T-helper 17 cell (primary cell): ENCODE measurements at places on chromosomes 1 and 21. TPM values are rescaled to one million over a fixed set of nuclear protein-coding genes. Genes with fewer than 3 reads are reported as not detected.

DNA sequence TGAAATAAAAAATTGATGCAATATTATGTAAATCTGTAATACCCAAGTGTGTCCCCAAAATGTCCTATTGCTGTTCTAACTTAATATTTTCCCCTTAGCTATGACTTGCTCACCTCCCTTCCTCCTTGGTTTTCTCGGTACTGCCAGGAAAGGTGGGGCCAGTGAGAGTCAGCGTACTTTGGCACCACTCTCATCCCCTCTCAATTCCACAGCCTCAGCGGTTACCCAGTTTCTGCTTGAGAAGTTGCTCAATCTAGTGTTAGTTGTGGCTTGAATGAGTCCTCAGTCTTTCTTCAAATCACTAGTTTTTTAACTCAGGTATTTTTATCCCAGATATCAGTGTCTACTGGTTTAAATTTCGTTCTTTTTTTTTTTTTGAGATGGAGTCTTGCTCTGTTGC is 32.3 kb downstream of the BCAS2 start:
- H3K4me3 ChIP-seq: no peak overlapping the region
- peaks cover 16% of the 10 kb centered on the region for H3K27me3 ChIP-seq
- H3K36me3 ChIP-seq: no peaks in the 10 kb centered on the region
- no peak for DNase-seq
- H3K4me1 ChIP-seq: peaks cover 2% of the 10 kb centered on the region
- no peak overlapping the region for H3K27ac ChIP-seq

Gene MTARC1
- total RNA-seq: not detected

DNA sequence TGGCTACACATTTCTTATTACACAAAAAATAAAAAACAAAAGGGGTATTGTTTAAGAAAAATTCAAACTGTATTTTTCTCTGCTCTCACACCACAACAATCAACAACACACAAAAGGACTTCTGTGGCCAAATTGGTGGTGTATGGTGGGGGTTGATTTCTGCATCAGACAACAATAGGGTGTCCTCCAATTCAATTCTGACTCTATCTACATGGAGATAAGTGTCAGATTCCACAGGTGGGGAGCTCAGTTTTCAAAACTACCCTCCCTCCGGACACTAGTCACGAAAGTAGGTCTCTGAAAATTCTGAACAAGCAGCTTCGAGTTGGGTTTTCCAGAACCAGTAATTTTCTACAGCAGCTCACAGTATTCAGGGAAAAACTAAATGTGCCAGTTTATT is 744.9 kb upstream of the NCAM2 start:
- no peak overlapping the region for H3K4me3 ChIP-seq
- no peaks in the 10 kb centered on the region for H3K4me1 ChIP-seq
- no peaks in the 10 kb centered on the region for H3K27me3 ChIP-seq
- no peak for DNase-seq

- H3K4me3 ChIP-seq: no peak overlapping the region
- no peak overlapping the region for H3K27ac ChIP-seq
- peaks cover 32% of the 10 kb centered on the region for H3K27me3 ChIP-seq
- no peak for DNase-seq
- H3K36me3 ChIP-seq: no peaks in the 10 kb centered on the region
Measured at GRCh38 chr1:198399452-198399851, 141.0 kb downstream of the ATP6V1G3 start.
